ENCODE measurements at places on chromosomes 5 and 9.

GRCh38 chr9:94805585-94805984 is 79.1 kb downstream of the AOPEP start:
- DNase-seq = no peak

GRCh38 chr9:35396560-35397215 is 93.2 kb upstream of the RUSC2 start:
- no peak for DNase-seq

DNA sequence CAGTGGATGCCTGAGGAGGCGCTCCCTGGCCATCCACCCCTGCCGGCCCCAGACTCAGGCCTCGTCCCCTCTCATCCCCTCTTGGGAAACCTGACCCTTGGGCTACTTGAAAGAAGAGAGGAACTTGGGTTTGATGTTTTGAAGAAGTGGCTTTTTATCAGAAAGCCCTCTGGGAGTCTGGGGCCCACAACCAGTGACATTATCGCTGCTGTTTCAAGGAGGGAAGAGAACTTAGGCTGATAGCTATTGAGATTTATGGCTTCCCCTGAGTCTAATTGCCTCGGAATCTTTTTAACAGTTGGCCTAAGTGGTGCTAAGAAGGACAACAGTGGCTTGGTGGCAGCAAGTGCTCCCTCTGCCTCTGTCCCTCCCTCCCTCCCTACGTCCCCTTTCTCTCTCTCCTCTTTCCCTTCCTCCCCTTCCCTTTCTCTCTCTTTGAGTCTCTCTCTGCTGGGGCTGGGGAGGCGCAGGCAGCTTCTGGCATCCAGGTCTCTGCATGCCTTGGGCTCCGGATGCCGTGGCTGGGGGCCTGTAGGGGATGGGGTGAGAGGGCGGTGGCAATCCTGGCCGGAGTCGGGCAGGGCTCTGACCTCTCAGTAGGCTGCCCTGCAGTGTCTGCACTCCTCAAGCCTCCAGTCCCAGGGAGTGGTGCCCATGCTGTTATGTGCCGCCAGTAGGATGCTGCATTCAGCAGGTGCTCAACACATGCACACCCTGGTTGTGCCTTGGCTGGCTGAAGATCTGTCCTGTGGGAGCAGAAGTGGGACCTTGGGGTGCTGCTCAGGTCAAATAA is 49.6 kb upstream of the RXRA start:
- no peak for DNase-seq

DNA sequence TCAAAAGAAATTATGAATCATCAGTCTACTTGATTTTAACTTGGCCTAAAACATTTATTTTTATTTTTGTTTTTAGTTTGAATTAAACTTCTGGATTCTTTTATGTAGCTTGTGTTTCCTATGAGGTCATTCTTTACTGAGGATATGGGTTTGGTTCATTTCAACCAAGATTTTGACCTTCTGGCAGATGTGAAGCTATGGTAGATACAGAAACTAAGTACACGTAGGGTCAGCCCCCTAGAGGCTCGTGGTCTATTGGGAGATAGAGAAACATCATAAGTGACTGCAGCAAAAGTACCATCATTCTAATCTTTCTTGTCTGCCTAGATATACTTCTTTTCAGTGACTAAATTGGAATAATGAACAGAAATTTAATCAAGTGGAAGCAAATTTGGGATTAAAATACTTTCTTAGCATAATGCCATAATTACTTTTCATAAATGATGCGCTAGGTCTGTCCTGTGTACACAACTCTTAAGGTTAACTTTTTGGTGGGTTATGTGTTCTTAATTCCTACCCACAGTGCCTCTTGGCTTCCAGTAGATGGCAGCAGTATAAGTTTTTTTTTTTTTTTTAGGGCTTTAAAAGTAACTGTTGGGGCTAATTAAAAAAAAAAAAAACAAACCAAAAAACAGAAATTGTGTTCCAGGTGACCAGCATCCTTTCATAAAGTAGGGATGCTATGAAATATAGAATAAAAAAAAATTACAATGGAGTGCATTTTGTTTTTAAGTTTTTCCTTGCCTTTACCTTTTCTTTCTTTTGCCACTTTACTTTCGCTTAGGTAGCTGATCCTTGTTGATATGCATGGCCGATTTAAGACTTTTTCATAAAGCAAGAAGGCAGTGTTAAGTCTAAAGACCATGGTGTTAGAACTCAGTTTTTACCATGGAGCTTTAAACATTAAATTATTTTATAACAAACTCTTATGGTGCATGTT is 49.9 kb downstream of the LRRTM2 start:
- DNase-seq = no peak

DNA sequence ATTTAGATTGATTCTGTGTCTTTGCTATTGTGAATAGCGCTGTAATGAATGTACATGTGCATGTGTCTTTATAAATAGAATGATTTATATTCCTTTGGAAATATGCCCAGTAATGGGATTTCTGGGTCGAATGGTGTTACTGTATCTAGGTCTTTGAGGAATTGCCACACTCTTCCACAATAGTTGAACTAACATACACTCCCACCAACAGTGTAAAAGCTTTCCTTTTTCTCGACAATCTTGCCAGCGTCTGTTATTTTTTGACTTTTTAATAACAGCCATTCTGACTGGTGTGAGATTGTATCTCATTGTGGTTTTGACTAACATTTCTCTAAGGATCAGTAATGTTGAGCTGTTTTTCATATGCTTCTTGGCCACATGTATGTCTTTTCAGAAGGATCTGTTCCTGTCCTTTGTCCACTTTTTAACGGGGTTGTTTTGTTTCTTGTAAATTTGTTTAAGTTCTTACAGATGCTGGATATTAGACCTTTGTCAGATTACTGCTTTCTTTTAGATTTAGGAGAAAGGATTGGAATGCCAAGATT is 125.0 kb upstream of the NR5A1 start:
- DNase-seq = no peak

DNA sequence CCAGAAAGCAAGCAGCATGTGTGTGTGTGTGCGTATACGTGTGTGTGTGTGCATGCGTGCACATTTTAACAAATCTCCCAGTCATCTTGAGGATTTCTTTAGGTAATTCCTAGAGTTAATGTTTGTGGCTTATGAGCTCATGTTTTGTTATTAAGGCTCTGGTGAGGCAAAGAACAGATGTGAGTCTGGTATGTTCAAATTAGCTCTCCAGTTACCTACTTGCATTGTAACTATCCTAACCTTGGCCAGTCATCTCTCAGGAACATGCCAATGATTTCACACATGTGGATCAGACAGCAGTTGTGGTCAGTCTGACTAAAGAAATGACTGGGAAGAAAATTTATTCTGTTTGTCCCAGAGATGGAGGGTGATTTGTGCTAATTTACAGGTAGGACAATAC is 163.1 kb downstream of the IZUMO3 start:
- DNase-seq = no peak

- no peak for DNase-seq
Measured at GRCh38 chr5:7902666-7903625, 34.0 kb downstream of the MTRR start.

DNA sequence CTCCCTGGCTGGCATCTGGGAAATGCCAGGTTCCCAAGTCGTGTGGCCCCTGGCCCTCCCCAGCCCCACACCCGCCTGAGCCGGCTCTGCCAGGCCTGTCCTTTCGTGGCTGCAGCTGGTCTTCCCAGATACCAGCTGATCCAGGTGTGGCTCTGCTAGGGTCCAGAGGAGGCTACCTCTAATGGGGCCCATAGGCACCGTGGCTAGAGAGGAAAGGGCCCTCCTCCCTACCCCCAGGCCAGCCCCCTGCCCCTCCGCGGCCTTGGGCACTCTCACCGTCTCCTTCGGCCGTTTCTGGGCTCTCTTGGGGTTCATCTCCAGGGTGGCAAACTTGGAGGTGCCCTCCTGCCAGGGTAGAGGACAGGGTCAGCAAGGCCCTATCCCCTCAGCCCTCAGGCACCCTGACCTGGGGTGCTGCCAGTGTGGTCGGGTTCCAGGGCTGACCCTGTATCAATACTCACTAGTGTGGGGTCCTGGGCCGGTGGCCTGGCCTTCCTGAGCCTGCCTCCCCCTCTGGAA is 17.0 kb downstream of the RALGDS start:
- DNase-seq = peak; percentile 72

DNA sequence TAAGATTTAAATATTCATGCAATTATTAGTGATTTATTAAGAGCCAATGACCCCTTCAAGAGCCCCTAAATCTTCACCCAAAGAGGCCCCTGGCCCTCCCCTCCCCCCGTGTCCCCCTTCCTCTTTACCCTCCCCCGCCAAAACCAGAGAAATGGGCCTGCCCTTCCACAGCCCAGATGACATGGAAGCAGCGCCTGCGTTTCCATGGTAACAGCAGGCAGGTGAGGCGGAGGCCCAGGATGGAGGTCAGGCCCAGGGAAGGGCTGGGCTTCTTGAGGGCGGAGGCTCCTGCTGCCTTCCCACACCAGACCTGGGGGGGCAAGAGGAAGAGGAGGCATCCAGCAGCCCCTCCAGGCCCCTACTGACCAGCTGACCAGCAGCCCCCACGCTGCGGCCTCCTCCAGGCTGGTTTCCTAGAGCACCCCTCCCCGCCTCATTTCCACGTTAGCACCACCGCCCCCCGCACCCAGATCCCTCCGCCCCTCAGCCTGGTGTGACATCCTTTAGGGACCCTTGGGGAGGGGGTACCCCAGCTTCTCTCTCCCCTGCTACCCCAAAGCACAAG is 37.4 kb downstream of the UNC5A start:
- no peak for DNase-seq

DNA sequence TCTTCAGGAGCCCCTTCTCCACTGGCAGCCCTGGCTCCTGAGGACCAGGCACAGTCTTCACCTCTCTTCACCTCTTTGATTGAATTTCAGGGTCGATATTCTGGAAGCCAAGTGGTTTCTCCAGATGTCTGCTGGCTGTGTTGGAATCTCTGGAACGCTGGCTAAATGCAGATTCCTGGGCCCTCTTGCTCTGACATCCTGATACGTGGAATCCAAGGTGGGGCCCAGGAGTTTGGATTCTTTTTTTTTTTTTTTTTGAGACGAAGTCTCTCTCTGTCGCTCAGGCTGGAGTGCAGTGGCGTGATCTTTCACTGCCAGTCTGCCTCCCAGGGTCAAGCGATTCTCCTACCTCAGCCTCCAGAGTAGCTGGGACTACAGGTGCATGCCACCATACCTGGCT is 26.8 kb upstream of the IER5L start:
- DNase-seq = no peak

- no peak for DNase-seq
Measured at GRCh38 chr5:102106599-102106998, 189.5 kb downstream of the SLCO4C1 start.

DNA sequence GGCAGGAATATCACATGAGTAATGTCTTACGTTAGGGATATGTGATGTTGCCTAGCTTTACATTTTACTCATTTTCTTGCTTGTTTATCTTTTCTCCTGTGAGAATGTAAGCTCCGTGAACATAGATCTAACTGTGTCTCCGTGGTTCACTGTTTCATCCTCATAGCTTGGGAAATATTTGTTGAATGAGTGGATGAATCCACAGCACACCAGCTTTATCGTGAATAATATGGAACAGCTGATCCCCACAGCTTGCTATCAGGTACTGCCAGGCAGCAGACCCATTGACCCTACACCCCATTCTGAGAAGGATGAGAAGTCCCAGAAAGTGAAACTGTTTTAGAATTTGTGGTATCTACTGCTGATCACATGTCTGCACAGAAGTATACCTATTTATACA is 106.8 kb upstream of the FBN2 start:
- no peak for DNase-seq

- DNase-seq = peak; percentile 71
Measured at GRCh38 chr9:137316012-137316981, 14.2 kb upstream of the NRARP start.

DNA sequence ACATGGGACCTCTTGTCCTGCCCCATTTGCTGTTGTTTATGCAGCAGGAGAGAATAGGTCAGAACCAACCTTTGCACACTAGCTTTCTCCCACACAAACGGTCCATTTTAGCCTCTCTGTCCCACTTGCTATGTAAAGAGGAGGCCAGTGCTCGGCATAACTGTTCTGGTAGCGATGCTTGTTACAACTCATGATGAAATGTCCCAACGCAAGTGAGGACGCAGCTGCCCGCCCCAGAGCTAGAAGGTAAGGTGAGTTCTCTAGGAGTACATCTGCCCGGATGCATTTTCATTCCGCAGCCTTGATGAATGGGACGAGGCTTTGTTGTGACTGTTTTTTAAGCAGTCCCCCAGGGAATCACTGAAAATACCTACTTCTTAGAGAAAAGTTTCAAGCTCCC is 14.1 kb downstream of the S1PR3 start:
- DNase-seq = peak; percentile 33

GRCh38 chr5:137348759-137349158 is 150.4 kb downstream of the SPOCK1 start:
- DNase-seq = no peak

DNA sequence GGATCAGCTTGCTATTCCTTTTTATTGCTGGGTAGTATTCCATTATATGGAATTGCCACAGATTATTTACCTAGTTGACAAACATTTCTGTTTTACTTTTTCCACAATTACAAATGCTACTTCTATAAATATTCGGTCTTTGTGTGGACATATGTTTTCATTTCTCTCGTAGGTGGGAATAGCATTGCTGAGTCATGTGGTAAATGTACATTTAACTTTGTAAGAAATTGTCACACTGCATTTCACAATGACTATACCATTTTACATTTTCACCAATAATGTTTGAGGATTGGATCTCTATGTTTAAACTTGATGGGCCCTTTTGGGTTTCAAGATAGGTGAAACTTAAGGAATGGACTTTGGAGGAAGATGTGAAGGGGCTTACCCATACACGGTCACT is 19.7 kb downstream of the RAI14 start:
- DNase-seq = no peak

GRCh38 chr9:35932735-35933134 is 23.4 kb downstream of the SPAAR start:
- no peak for DNase-seq

GRCh38 chr5:58737671-58738070 is 154.8 kb downstream of the RAB3C start:
- DNase-seq = no peak

- DNase-seq = no peak
Measured at GRCh38 chr5:169521366-169521983, 62.1 kb upstream of the SPDL1 start.

GRCh38 chr5:52787600-52788504 is at the start of the genes ITGA1 and PELO:
Gene ITGA1, plus strand, starts transcription at chr5:52787916. Its CDS starts 438 bp downstream, at chr5:52788354.
Gene PELO, plus strand, starts transcription at chr5:52787916. Its CDS starts 12,479 bp downstream, at chr5:52800395.
- DNase-seq = peak; percentile 95

DNA sequence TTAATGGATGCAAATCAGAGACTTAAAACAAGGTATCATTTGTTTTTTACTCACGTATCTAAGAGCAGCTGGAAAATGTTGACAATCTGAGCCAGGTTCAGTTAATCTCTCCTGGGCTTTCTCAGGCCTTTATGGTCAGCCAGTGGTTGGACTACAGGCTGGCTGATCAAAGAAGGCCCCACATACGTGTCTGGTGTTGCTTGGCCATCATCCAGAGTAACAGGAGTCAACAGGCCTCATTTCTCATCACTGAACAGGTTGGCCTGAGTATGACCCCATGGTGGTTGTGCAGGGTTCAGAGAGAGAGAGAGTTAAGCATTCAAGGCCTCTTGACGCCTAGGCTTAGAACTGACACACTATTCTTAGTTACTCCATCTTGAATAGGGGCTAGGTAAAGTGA is 97.0 kb upstream of the VLDLR start:
- no peak for DNase-seq

GRCh38 chr5:18323891-18324290 is 689.6 kb downstream of the TAF11L14 start:
- DNase-seq = no peak

All from coronary artery (tissue), 2 donors.